Hematopoietic multipotent progenitor cell (in vitro differentiated cells): ENCODE measurements at places on chromosomes 1 and 21. TPM values are rescaled to one million over a fixed set of nuclear protein-coding genes. Genes with fewer than 3 reads are reported as not detected.
A peak's percentile ranks its signal among the peaks of the same experiment; 100 is the strongest.

The ATP6V1G3 gene
- not detected for total RNA-seq

The SLC1A7 gene
- total RNA-seq = not detected

The OR2L8 gene
- 9.2 TPM for total RNA-seq

The ANKRD65 gene
- 0.54 TPM for total RNA-seq

The CAMSAP2 gene
- total RNA-seq = under 0.01 TPM

The XCL1 gene
- not detected for total RNA-seq

The CELA2B gene
- total RNA-seq = not detected

The MSH4 gene
- total RNA-seq = 0.27 TPM

The RAVER2 gene
- 18.0 TPM for total RNA-seq

The ELAVL4 gene
- 0.27 TPM for total RNA-seq

The NECTIN4 gene
- total RNA-seq = under 0.01 TPM

The ARTN gene
- total RNA-seq = 0.27 TPM

GRCh38 chr1:38891753-38892152, 10.4 kb upstream of the GJA9 start:
- peak; percentile 7 for DNase-seq

GRCh38 chr1:28744184-28744583, 7.4 kb downstream of the YTHDF2 start:
- no peak for DNase-seq

DNA sequence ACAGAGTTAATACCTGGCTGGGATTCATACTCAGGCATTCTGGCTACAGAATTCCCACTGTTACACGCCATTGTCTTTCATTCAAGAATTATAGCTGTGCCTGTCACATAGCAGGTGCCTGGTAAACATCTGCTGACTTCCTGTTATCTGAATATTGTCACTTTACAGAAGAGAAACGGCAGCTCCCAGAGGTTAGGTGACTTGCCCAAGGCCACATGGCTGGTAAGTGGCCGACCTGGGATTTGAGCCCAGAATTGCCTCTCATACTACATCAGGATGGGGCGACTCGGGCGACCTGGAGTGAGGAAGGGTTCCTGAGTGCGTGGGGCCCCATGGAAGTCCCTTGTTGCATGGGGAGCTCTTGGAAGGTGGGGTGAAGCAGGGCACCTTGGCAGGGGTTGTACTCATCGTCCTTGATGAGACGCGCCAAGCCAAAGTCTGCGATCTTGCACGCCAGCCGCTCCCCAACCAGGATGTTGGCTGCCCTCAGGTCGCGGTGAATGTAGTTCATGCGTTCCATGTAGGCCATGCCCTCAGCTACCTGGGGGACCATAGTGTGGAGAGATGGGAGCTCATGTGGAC, 10.2 kb upstream of the AHDC1 start:
- DNase-seq = no peak

DNA sequence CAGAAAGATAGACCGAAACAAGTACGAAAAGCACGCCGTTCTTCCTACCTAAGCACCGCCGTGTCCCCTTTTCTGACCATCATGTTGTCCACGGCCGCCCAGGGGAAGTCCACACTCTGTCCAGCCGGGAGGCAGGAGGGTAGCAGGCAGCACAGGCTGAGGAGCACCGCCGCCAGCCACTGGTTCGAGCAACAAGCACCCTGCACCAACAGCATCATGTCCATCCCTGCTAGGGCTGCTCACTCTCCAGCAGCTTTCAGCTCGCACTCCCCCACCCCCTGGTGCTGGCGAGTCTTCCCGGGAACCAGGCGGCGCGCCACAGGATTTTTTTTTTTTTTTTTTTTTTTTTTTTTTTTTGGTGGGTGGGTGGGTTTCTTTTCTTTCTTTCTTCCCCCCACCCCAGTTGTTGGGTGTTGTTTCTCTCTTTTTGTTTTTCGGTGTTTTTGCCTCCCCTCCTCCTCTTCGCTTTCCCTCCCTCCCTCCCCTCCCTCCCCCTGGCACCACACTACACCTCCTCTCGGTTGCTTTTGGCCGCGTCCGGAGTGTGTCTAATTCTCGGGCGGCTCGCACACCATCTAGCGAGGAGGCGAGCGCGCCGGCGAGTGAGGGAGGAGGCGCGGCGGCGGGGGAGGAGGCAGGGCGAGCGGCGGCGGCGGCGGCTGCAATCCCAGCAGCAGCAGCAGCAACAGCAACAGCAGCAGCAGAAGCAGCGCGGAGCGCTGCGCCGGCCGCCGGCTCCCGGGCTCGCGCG, at the start of gene NEGR1:
Gene NEGR1, minus strand, starts transcription at position 269 of the 751 bp plus-strand sequence.
- DNase-seq = peak; percentile 91

DNA sequence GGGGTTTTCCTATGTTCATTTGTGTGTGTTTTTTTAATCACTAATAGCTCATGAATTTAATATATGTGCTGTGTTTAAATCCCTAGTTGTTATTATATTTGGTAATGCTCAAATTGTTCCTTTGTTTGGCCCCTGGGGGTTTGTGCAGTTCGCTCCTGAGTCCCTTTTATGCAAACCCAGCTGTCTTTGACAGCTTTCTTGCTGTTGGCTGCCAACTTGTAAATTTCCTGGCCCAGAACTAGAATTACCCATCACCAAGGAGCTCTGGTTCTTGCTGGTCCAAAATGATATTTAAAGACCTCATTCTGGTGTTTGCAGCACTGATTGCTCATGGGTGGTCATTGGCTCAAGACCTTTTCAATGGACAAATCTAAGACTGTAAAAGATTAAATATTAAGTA, 39.6 kb upstream of the PGBD5 start:
- no peak for DNase-seq

DNA sequence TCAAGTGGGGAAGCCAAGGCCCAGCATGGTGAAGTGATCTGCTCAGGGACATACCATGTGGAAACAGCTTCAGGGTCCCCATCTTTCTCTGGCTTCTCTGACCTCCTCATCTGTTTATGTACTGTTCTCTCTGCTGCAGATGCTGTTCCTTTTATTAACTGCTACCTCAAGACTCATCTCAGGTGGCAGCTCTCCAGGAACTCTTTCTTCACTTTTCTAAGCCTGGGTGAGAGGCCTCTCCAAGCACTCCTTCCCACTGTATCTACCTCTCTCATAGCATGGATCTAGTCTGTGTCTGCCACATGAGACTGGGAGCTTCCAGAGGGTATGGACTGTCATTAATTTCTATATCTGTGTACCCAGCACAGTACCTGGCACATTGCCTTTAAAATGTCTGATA, 73.4 kb upstream of the PPM1J start:
- DNase-seq = no peak

DNA sequence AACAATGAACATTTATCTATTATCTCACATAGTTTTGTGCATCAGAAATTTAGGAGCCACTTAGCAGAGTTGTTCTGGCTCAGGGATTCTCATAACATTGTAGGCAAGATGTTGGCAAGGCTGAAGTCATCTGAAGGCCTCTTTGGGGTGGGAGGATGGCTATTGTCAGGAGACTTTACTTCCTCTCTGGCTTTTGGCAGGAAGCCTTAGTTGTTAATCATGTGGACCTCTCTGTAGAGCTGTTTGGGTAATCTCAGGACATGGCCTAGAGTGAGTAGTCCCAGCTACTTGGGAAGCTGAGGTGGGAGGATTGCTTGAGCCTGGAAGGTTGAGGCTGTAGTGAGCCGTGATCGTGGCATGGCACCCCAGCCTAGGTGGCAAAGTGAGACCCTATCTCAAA, 40.2 kb downstream of the RASAL2 start:
- DNase-seq = no peak

- DNase-seq = no peak
These were observed 109.5 kb upstream of the JUN start for GRCh38 chr1:58893257-58893869.

DNA sequence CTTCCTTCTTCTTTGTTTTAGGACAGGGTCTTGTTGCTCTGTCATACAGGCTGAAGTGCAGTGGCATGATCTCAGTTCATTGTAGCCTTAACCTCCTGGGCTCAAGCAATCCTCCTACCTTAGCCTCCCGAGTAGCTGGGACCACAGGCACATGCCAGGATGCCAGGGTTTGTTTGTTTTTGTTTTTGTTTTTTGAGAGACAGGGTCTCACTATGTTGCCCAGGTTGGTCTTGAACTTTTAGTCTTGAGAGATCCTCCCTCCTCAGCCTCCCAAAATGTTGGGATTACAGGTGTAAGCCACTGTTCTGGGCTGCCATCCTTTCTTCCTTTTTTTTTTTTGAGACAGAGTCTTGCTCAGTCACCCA, 56.5 kb upstream of the SLC45A1 start:
- no peak for DNase-seq

DNA sequence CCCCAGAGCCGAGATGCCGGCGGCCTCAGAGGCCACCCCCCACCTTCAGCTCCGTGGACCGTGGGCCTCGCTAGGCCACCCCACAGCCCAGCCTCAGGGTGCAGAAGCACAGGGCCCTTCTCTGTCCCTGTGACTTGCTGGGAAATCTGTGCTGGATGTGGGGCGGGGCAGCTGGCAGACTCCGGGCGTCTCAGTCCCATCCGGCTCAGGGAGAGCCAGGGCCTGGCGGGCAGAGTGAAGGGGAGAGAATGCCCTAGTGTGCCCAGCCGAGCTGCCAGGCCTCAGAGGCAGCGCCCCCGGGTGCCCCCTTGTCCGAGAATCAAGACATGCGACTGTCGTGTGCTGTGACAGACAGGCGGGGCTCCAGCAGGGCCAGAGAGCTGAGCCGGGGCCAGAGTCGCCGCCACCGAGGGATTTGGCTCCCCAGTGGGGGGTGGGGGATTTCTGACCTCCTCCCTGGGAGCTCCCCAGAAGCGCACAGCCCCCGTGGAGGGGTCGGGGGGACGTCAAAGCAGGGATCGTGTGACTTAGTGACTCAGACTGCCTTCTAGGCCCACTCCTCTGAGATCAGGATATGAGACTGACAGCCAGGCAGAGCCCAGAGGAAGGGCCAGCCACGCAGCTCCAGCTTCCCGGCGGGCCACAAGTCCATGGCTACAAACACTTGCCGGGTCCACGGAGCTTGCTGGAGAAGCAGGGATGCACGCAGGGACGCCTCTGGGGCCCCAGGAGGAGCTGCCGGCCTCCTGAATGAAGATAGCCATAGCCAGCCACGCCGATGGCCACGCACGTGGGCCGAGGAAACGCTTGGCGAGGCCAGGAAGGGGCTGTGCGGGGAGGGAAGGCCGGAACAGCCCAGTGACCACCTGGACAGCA, 11.9 kb downstream of the COL6A1 start:
- no peak for DNase-seq

- DNase-seq = no peak
These were observed 25.2 kb downstream of the VAMP4 start for GRCh38 chr1:171716616-171717015.

- no peak for DNase-seq
These were observed 355.2 kb downstream of the VAV3 start for GRCh38 chr1:107609808-107610207.

GRCh38 chr1:60169206-60169605, 95.6 kb upstream of the C1orf87 start:
- no peak for DNase-seq

DNA sequence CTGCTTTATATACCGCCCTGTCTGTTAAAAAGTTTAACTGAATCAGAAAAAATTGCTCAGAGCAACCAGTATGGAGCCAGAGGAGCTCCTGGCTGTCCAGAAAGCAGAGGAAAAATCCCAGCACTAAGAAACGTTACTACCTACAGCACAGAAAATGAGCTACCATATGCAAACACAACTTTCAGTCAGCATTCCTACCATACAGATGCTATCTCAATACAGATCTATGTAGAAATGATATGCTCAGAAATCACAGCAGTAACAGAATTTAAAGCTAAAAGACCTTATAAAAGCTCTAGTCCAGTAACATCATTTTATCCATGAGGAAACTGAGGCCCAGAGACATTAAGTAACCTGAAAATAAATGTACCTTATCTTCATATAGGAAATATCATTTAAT, 38.7 kb downstream of the PCNX2 start:
- no peak for DNase-seq

- no peak for DNase-seq
These were observed at the start of gene CFAP45 for GRCh38 chr1:159900086-159900680. Gene CFAP45 (minus strand): TSS chr1:159900165. CDS start chr1:159900098, 67 bp downstream.

DNA sequence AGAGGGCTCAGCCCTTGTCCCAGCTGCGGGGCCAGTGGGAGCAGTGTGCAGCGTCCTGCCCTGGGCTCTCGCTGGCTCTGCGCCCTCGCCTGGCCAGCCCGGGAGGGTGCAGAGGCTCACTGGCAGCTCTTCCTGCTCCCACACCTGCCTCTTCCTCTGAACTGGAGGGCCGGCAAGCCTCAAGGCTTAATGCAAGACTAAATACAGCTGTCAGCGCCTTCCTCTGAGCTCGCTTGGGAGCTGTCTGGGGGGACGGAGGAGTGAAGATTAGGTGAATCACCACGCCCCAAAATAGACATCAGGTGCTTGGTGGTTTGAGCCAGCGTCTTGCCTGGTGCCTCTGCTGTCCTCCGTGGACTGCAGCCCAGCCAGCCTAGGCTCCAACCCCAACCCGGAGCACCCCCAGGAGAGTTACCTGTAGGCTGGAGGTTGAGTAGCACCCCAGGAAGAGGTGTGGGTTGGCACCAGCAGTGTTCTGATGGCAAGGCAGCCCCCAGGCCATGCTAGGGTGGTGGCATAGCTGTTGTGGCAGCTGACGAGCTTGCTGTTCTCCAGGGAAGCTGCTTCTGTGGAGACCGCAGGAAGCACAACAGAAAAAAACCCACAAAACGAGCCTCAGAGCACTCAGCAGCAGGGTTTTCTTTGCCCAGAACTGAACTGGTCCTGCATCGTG, 36.9 kb downstream of the UMODL1 start:
- DNase-seq = peak; percentile 67

- DNase-seq = no peak
These were observed 318.9 kb downstream of the FAM72C start for GRCh38 chr1:143652744-143653428.

GRCh38 chr1:33348194-33348593, 27.3 kb upstream of the A3GALT2 start:
- DNase-seq = no peak

GRCh38 chr1:18667333-18667732, 36.7 kb downstream of the PAX7 start:
- DNase-seq = no peak

DNA sequence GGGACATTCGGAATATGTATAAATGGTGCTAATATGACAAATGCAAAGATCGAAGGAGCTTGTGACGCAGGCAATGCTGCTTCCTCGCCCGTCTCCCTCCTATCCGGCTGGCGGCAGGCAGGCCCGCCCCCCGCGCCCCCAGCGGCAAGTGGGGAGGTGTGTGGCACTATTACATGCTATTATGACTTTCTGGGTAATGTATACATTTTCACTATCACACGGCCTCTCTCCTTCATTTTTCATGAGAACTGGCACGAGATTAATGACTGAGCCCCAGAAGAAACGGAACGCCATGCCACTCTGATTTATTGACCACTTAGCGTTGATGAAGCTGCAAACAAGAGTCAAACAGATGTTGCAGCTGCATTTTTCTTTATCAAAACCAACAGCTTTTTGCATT, 138.9 kb upstream of the VAMP3 start:
- DNase-seq = peak; percentile 73

GRCh38 chr1:229019663-229020271, 251.1 kb upstream of the RAB4A start:
- DNase-seq = no peak

DNA sequence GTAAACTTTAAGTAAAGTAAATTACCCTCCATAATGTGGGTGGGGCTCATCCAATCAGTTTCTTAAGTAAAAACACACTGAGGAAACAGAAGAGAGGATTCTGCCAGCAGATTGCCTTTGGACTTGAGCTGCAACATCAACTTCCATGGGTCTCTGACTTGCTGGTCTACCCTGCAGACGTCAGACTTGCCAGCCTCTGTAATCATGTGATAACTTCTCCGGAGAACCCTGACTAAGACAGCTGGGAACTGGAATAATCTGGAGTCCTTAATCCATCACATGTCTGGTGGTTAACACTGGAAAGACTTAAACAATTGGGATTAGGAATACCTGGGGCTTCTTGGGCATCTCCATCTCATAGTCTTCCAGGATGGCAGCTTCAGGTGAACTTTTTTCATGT, 13.2 kb upstream of the CEP350 start:
- no peak for DNase-seq
